ENCODE measurements at places on chromosomes 5 and 9.

DNA sequence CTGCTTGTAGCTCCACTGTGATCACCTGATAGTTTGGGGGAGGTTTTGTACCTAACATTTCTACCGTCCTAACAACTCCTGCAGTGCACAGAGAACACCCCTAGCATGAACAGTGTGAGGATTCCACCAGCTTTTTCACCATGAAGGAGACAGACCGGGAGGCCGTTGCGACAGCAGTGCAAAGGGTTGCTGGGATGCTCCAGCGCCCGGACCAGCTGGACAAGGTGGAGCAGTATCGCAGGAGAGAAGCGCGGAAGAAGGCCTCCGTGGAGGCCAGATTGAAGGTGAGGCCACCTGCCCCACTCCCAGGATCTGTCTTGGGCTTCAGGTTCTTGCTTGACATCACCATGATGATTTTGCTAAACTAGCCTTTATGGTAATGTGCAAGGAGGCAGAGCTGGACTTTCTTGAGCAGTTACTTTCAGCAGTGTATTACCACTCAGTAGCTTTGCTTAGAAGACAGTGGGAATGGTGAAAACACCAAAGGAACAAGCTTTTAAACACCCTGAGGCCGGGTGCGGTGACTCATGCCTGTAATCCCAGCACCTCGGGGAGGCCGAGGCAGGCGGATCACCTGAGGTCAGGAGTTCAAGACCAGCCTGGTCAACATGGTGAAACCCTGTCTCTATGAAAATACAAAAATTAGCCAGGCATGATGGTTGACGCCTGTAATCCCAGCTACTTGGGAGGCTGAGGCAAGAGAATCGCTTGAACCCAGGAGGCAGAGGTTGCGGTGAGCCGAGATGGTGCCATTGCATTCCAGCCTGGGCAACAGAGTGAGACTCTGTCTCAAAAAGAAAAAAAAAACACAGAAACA lies 3.3 kb downstream of the EXOC3 start:
- no peak for DNase-seq

DNA sequence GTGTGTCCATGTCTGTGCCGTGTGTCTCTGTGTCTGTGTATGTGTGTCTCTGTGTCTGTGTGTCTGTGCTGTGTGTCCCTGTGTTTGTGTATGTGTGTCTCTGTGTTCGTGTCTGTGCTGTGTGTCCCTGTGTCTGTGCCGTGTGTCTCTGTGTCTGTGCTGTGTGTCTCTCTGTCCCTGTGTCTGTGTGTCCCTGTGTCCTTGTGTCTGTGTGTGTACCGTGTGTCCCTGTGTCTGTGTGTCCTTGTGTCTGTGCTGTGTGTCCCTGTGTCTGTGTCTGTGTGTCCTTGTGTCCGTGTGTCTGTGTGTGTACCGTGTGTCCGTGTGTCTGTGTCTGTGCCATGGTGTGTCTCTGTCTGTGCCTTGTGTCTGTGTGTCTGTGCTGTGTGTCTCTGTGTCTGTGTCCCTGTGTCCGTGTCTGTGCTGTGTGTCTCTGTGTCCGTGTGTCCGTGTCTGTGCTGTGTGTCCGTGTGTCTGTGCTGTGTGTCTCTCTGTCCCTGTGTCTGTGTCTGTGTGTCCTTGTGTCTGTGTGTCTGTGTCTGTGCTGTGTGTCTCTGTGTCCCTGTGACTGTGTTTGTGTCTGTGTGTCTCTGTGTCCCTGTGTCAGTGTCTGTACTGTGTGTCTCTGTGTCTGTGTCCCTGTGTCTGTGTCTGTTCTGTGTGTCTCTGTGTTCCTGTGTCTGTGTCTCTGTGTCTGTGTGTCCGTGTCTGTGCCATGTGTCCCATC lies 23.2 kb downstream of the CACNA1B start:
- DNase-seq = no peak

- no peak for DNase-seq
Observed at GRCh38 chr5:117999939-118000549, 988.3 kb downstream of the DTWD2 start.

DNA sequence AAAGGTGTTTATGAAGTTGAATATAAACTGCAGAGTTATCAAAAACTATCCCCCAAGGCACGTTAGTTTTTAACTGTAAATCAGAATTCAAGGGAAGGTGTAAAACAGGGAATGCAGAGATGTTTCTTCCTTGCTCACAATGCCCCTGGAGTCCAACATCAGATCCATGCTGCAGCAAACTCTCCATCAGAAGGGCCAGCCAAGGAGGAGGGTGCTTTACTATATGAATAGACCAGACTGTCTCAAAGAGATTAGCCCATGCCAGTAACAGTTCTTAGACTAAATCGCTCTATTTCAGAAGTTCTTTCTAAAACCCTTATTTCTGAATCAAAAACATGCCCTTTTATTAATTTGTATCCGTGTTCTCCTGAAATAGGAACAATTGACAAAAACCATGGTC lies 362.8 kb upstream of the RPS23 start:
- DNase-seq = no peak

- no peak for DNase-seq
Observed at GRCh38 chr5:115372146-115372545, 75.7 kb upstream of the CCDC112 start.

- no peak for DNase-seq
Observed at GRCh38 chr5:181047288-181047687, 7.2 kb downstream of the BTNL9 start.

DNA sequence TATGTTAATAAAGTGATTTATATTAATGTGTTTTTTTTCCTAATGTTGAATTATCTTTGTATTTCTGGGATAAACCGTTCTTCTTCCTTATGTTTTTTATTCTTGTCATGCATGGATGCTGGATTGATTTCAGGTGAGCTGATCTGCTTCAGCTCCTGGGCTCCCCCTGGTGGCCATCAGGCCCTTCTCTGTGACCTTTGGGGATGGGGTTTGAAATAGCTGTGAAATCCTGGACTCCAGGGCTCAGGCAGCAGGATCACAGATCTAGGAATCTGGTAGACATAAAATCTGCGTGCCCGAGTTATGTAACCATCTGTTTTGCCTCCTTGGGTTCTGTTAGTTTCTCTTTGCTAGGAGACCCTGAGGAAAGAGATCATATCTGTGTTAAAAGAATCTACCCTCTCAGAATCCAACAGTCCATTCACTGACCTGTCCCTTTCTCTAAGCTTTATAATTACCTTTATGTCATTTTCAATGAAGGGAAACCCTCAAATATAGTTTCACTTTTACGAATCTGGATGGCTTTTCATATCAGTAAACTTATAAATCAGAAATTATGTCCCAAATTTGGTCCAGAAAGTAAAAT lies 12.2 kb upstream of the OR13J1 start:
- DNase-seq = peak; percentile 59

DNA sequence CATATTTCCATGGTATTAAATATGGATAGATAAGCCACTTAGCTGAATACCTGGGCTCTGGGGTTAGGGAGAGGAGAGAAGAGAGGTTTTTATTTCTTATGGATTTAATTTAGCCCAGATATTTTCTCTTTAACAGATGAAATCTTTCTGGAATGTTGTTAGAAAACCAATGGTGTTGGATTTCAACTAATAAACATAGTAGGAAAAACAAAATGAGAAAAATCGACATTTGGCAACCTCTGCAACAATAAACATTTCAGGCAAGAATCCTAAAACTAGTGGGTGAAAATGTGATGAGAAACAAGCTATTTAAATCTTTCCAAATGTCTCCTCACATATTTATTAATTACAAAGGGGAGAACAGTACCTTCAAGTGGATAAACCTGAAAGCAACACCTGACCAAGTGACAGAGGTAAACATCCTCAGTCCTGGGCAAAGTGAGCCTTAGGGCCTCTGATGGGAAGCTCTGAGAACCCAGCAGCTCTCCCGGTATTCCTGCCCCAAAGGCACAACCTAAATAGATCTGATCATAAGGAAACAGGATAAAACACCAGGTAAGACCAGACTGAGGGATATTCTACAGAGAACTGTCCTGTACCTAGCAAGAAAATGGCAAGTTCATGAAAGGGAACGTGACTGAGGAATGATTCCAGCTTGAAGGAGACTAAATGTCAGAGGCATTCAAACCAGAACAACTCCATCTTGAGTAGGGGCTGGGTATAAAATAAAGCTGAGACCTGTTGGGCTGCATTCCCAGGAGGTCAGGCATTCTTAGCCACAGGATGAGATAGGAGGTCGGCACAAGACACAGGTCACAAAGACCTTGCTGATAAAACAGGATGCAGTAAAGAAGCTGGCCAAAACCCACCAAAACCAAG lies 163.7 kb downstream of the ESM1 start:
- DNase-seq = no peak

GRCh38 chr9:7536310-7536939 lies 263.2 kb downstream of the DMAC1 start:
- no peak for DNase-seq

DNA sequence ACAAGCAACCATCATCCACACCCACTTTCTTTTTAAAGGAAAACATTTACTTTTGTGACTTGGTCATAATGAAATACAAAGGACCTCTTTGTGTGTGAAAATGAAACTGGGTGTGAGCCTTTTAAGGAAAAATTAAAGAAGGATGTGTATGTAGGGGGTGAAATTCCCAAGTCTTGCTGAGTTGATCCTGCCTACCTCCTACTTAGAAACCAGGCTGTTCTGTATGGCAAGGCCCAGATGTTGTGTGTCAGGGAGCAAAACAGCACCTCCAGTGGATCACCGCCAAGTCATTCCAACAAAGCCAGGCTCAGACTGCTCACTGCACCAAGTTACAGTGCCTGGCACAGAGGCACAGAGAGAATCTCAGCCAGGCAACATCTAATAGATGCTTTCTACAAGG lies 198.5 kb upstream of the FBN2 start:
- DNase-seq = no peak

- no peak for DNase-seq
Observed at GRCh38 chr9:90825586-90825985, 24.0 kb downstream of the SYK start.

- no peak for DNase-seq
Observed at GRCh38 chr9:79685577-79685976, 113.8 kb downstream of the TLE4 start.

GRCh38 chr5:117690612-117691011 lies 1116.0 kb upstream of the SEMA6A start:
- DNase-seq = no peak

- no peak for DNase-seq
Observed at GRCh38 chr5:32319926-32320543, 7.3 kb upstream of the MTMR12 start.

DNA sequence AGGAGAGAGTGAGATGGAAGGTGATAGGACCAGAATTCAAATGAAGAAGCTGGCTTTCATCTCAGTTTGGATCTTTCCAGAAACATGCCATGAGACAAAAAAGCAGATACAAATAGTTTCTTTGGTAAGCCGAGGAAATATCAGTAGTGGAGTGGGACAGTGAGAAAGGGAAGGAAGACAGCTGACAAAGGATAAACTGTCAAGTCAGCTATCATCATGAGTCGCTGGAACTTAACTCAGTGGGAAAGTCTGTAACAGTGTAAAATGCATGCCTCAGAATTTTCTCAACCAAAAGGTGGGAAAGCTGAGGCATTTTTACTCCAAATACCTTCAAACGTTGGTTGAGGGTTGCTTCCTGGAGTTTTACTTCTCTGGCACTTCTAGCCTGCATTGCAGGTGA lies 129.8 kb downstream of the PLPPR1 start:
- no peak for DNase-seq

DNA sequence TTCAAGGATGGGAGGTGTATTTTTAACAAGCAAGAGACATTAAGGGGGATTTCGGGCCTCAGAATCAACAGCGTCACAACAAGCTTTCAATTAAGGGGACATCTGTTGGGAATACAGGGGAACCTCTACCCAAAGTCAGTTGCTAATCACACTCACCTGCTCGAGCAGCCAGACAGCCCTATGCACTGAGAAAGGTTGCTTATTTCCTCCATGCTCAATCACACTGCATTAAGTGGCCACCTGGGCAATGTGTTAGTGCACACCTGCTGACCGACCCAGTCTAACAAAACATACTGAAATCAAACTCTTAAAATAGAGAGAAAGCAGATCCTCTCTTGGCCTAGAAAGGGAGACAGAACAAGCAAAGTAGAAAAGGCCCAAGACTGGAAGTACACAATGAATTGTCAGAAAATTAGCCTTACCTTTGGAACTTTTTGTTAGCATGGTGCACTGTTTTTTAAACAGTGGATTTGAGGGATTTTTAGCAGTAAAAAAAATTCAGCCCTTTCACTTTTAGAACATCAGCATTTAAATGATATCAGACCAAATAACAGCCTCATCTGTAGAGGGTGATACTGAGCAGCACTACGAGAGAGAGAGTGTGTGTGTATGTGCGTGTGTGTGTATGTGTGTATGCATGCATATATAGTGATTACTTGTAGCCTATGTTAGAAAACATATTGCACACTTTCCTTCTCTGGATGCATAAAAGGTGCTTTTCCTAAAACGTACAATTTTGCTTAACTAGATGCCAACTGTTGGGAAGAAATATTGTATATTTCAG lies 1118.6 kb upstream of the DMAC1 start:
- DNase-seq = no peak

GRCh38 chr9:137672907-137673791 lies 54.3 kb downstream of the EHMT1 start:
- peak; percentile 43 for DNase-seq

DNA sequence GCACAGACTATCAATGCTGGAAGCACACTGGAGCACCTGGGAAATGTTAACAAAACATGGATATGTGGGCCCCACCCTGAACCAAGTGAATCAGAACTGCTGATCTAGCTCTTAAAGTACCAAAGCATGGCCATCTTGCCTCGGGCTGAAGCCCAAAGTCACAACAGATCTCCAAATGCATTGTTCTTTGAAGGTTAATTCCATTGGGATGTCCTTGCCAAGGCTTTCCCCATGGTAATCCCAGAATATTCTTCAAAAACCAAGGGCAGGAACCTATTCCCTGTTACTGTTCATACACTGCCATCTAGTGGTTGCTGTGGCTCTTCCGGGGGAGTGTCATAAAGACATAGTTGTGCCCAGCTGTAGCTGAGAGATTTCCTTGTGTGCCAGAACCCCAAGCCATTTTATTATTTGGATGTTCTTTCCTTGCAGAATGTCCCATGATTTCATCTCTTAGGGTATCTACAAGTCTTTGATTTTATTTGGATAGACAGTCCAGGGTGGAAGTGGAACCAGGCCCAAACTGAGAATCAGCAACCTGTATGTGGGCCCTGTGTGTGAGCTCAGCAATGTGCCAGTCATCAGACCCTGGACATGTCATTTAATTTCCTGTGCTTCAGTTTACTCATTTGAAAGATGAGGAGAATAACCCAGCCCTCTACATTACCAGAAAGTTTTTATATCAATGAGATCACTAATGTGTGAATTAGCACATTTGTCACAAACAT lies 290.0 kb downstream of the ACTL7B start:
- DNase-seq = no peak

DNA sequence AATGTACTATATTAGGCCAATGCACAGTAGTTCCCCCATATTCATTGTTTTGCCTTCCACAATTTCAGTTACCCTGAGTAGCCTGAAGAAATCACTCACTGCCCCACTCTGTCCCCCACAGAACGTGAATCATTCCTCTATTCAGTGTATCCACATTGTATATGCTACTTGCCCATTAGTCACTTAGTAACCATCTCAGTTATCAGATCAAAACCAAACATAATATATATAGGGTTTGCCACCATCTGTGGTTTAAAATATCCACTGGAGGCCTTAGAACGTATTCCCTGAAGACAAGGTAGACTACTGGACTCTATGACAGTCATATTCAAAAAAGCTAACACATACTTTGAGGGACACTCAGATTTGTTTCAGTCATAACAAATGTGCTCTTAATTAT lies 465.7 kb upstream of the RGMB start:
- DNase-seq = no peak

- no peak for DNase-seq
Observed at GRCh38 chr9:5958273-5958672, 57.2 kb downstream of the RANBP6 start.

Data from T-helper 1 cell (primary cell).